ENCODE measurements at places on chromosomes 3 and 15.

- no peak for DNase-seq
These were observed 138.8 kb downstream of the AKAP13 start for GRCh38 chr15:85518979-85519761.

GRCh38 chr3:52931889-52932288 is 34.5 kb upstream of the STIMATE start:
- no peak for DNase-seq

GRCh38 chr15:36468746-36469145 is 110.7 kb upstream of the CDIN1 start:
- no peak for DNase-seq

DNA sequence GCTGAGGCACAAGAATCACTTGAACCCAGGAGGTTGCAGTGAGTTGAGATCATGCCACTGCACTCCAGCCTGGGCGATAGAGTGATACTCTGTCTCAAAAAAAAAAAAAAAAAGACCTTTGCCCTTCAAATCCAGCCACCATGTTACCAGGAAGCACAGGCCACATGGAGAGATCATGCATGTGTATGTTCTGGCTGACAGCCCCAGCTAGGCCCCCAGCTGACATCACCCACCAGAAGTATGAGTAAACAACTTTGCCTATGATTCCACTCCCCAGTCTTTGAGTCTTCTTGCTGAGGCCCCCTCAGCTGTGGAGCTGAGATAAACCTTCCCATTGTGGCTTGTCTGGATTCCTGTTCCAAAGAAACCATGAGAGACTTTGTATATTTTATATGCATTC is 3.3 kb upstream of the ARIH2 start:
- DNase-seq = no peak

DNA sequence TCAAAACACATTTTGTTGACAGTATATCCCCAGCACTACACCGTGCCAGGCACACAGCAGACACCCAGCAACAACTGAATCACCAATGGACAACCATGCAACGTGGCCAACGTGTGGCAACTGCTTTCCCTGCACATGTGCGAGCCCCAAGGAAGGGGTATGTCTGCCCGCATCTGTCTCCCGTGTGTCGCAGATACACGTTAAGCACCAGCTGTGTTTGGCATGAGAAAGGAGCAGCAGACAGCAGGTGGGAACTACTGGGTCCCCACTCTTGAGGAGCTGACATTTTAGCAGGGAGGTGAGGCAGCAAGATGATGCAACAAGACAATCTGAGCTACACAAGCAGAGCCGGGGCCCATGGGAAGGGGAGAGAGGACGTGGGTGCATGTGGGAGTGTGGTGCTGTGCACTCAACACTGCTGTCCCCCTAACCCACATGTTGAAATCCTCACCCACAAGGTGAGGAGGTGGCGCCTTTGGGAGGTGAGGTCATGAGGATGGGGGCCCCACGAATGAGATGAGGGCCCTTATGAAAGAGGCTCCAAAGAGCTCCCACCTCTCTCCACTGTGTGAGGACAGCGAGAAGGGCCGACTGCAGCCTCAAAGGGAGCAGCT is 56.2 kb downstream of the ROPN1B start:
- DNase-seq = no peak

Data from NCI-H146 (cell line).